Activated B cell treated with CpG ODN at 0.5 μM for 24 hours (primary cell): ENCODE measurements at places on chromosomes 4 and X.

GRCh38 chrX:123830309-123830708 is 29.5 kb upstream of the XIAP start:
- peak; percentile 31 for DNase-seq

- DNase-seq = no peak
Observed at GRCh38 chrX:18899796-18900380, 84.0 kb downstream of the PHKA2 start.

DNA sequence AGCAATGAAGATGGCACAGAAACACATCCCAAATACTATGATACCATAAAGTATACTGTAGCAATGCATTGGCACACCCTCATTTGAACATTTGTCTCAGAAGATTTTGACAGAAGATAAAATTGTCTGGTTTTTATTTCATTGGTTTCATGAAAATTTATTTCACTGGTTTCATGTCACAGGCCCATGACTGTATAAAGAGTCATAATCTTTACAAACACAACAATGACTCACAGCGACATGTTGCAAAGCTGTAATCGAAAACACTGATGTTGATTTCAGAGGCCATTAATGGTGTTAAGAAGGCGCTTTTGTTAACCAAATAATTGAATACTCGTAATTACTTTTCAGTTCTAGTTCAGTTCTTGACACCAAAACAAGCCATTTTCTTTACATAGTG is 8.1 kb upstream of the DTHD1 start:
- DNase-seq = no peak

- DNase-seq = no peak
Observed at GRCh38 chrX:134365904-134366303, 94.1 kb upstream of the HPRT1 start.

GRCh38 chrX:13658602-13659001 is 5.7 kb downstream of the TCEANC start:
- no peak for DNase-seq

- no peak for DNase-seq
Observed at GRCh38 chrX:9414416-9414815, 50.4 kb upstream of the TBL1X start.

- DNase-seq = no peak
Observed at GRCh38 chr4:2322841-2323240, 60.9 kb upstream of the MXD4 start.

DNA sequence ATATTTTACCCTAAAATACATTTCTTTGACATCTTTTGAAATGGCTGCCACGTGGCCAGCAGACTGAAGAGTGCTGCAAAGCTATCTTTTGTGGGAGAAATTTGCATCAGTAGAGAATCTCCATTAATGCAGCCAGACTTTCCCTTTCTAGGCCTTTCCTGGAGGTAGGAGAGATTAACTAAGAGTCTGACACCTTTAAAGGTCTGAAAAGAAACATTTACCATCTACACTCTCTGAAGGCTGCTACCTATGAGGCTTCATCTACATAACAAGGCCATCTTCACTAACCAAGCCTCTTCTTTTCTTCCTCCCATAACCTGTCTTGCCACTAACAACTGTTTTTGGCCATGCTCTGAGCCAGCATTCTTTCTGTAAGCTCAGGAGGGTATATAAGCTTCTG is 17.8 kb upstream of the SPRY1 start:
- DNase-seq = no peak

GRCh38 chrX:103631145-103631544 is 2.4 kb downstream of the TCEAL1 start:
- no peak for DNase-seq

- DNase-seq = no peak
Observed at GRCh38 chr4:5134620-5135019, 83.3 kb downstream of the STK32B start.

DNA sequence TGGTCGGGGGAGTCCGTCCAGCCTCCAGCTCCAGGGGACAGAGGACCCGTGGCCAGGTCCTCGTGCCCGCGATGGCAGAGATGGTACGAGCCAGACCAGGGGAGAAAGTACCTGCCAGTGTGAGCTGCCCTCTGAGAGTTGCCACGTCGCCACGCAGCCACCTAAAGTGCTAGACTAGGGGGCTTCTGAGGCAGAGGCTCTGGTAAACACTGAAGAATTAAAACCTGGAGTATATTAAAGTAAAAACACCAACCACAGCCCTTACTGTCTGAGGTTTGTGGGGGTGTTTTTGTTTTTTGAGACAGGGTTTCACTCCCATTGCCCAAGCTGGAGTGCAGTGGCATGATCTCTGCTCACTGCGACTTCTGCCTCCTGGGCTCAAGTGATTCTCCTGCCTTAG is 60.1 kb upstream of the SORCS2 start:
- no peak for DNase-seq

DNA sequence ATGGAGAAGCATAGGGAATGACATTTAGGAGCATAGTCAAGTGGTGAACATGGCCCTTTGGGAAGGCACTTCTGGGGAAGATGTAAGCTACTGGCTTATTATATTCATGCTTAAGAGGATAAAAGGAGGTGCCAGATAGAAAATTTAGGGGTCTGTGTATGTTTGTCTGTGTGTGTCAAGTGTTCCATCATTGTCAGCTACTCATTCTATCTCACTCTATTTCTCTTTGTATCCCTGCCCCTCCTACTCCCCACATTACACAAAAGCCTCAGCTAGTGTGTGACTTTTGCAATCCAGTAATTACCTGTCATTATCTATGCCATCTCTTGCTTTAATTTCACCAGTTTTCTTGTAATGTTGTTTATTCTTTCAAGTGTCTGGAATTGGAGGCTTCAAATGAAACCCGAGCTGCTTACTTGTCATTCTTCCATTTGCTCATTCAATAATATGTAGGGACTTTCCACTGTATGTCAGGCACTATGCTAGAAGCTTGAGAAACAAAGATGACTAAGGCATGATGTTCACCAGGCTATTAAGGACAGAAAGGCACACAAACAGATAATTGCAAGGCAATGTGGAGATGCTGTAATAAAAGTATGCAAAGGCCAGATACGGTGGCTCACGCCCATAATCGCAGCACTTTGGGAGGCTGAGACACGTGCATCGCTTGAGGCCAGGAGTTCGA is 229.8 kb upstream of the TEX13C start:
- no peak for DNase-seq

DNA sequence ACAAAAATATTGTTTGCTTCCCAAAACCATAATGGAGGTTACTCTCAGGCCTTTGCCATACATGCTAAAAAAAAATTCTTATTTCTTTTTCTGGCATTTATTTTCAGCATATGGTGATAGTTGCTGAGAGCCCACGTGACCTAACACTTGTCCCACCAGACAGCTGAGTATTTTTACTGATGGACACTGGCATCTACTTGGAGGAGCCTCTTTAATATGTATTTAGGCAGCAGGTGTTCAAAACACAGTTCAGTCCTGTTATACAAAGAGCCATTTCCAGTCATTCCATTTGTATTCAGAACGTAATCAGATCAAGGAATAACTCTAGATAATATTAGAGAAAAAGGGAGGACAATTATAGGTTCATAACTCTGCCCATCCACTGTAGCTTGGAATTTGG is 95.5 kb downstream of the CXCL13 start:
- DNase-seq = no peak

DNA sequence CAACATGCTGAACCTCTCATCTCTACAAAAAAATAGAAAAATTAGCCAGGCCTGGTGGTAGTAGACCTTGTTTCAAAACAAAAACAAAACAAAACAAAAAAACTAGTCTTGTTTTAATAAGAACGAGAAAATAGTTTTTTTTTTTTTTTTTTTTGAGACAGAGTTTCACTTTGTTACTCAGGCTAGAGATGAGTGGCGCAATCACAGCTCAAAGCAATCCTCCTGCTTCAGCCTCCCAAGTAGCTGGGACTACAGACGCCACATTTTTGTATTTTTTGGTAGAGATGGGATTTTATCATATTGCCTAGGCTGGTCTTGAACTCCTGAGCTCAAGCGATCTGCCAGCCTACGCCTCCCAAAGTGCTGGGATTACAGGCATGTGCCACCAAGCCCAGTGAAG is 47.7 kb upstream of the UGDH start:
- DNase-seq = no peak

DNA sequence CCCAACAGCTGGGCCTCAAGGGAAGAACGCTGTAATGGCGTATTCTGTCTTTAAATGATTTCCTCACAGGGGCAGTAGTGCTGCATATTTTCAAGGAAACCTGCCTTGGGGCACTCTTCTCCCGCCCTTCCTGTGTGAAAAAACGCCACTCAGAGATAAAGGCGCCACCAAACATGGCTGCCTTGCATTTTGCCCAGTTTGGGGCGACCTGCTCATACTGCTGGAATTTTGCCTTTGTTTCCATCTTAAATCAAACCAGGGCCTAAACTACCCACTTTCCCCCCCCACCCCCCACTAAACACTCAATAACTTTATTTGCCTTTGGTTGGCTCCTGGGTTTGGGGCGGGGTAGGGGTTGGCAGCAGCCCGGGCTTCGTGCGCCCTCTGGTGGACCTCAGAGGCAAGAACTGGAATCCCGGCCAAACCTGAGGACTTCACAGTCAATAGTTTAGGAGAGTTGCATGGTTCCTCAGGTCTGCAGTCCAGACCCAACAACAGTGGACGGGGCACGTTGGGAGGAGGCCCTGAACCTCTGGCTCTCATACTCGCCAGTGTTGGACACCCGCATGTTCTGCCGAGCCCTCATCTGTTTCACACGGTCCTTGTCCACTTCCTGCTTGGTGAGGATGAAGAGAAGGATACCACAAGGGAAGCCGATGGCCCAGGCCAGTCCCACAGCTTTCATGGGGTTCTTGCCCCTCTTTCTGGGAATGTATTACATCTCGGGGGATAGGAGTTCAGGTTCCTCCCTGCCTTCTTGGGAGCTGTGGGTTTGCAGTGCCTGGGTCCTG is 220.1 kb upstream of the STK26 start:
- DNase-seq = no peak
